ENCODE measurements at places on chromosomes 2 and 18. TPM values are rescaled to one million over a fixed set of nuclear protein-coding genes. Genes with fewer than 3 reads are reported as not detected.

The CHST10 gene
- 10.5 TPM for total RNA-seq

DNA sequence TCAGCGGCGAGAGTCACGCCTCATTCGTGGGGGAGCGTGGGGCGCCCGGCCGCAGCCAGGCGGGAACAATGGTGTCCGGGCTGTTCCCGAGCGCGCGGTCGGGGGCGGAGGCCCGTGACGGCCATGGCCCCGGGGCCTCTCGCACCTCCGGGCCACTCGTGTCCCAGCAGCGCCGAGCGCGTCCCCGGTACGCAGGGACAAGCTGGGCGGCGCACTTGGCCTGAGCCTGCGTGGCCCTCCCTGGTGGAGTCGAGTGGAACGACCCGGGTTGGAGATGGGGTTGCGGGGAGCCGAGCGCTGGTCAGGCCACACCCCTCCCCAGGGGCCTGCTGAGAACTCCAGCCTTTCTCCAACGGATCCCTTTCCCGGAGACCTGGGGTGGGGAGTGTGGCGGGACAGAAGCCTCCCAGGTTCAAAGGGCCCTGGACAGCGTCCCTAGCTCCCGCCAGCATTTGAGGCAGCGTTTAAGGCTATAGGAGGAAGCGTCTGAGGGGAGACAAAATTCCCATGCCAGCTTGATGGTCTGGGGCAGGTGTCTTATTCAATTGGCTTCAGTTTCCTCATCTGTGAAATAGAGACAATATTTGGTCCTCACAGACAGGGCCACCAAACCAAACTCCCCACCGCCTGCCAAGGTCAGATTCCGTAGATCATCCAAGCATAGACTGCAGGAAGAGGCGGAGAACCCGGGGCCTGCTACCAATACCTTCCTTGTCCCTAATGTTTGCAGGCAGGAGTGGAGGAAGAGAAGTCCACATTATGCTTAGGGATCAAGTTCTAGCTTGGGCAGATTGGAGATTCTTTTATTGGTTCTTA, 553 bp downstream of the CNDP2 start:
- peak; percentile 49 for DNase-seq
- H3K4me1 ChIP-seq: peaks cover 2% of the 10 kb centered on the region
- no peaks in the 10 kb centered on the region for H3K27me3 ChIP-seq
- H3K4me3 ChIP-seq: peak overlapping the region; percentile 58
- H3K27ac ChIP-seq: peak overlapping the region; percentile 94
- H3K36me3 ChIP-seq: peaks cover 11% of the 10 kb centered on the region

DNA sequence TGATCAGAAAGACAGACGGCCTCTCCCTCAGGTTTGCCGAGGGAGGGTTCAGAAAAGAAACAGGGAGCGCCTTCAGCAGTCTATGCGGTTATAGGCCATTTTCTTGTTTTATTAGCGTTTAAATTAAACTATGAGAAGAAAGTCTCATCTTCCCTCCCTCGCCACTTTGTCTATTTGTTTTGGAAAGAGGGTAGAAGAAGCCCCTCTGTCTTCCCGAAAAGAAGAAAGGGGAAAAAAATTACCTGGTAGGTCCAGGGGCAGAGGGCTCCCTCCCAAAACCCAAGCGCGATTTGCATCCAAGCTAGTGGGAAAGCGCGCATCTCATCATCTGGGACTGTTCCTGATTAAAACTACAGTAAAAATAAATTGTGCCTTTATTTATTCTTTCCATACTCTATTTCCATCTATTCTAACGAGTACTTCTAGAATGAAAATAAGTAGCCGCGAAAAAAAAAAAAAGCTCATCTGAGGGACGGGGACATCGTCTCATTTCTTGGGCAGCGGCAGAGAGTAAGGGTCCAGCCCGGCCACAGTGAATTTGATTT, 2.4 kb downstream of the PAX8 start:
- no peak for DNase-seq

- DNase-seq: no peak
- H3K27me3 ChIP-seq: peaks cover 21% of the 10 kb centered on the region
- no peak within 1 kb of the TSS for H3K4me3 ChIP-seq
- no peak within 1 kb of the TSS for H3K27ac ChIP-seq
Observed at GRCh38 chr2:24009680-24010476, at the start of gene MFSD2B. MFSD2B (plus strand) TSS chr2:24010085; CDS start chr2:24010097, 12 bp downstream.
